ENCODE measurements at places on chromosomes 5 and 9.
A peak's percentile ranks its signal among the peaks of the same experiment; 100 is the strongest.

DNA sequence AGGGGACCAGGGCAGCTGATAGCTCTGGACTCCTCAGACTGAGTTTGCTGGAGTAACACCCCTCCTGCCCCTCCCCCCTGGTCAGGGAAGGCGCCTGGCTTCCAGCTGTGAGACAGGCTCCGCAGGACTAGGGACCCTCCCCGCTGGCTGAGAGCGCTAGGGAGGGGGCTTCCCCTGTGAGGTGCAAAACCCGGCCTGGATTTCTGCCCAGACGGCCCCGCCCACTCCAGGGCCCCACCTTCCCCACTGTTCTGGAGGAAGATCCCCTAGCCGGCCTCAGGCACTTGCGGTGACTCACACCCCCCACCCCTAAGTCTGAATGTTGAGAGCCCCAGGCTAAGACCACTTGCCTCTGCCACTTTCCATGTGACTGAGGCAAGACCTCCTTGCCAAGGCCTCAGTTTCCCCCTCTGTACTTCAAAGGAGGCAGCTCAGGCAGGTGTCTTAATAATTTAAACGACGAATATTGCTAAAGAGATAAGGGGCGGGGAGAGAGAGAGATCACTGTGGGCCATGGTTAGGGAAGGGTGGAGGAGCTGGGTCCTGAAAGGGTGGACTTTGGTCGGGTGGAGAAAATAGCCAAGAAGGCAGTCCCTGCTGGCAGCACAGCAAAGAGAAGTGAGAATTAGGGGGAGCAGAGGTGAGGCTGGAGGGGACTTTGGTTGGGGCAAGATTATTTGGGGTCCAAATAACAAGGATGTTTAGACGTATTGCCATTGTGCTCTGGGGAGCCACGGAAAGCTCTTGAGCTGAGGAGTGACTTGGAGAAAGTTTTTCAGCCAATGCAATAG is 1.0 kb upstream of the DAB2IP start:
- no peak for DNase-seq

GRCh38 chr9:134724912-134725604 is 83.5 kb downstream of the COL5A1 start:
- no peak for DNase-seq

- DNase-seq, result peak; percentile 34
Observed at GRCh38 chr5:36875051-36875789, 1.3 kb upstream of the NIPBL start.

- DNase-seq, result no peak
Observed at GRCh38 chr9:121363622-121363961, 6.5 kb downstream of the STOM start.

DNA sequence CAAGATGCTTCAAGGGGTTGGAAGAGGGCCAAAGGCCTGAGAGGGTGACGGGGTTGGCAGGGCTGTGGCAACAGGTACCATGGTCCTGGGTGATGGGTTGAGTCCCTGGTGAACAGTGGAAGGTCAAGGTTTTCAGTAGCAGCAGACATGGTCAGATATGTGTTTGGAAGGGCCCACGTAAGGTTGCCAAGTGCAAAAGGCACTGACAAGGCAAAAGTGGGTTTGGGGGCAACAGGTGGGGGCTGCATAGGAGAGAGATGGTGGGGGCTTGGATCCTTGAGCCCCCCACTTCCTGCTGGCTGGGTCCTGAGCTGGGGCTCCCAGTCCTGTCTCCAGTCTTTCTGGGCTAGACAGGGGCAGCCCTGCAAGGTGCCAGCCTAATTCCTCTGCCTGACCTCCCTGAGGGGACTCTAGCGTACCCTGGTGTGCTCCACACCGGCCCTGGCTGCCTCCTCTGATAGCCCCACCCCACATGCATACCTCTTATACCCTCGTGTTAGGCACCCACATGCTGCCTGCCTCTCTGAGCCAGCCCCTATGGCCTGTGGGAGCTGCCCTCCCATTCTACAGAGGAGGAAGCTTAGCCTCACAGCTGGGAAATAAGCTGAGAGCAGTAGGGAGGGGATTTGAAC is 20.9 kb upstream of the NSD1 start:
- DNase-seq, result no peak

GRCh38 chr9:91101611-91102168 is 260.0 kb downstream of the AUH start:
- DNase-seq, result no peak

DNA sequence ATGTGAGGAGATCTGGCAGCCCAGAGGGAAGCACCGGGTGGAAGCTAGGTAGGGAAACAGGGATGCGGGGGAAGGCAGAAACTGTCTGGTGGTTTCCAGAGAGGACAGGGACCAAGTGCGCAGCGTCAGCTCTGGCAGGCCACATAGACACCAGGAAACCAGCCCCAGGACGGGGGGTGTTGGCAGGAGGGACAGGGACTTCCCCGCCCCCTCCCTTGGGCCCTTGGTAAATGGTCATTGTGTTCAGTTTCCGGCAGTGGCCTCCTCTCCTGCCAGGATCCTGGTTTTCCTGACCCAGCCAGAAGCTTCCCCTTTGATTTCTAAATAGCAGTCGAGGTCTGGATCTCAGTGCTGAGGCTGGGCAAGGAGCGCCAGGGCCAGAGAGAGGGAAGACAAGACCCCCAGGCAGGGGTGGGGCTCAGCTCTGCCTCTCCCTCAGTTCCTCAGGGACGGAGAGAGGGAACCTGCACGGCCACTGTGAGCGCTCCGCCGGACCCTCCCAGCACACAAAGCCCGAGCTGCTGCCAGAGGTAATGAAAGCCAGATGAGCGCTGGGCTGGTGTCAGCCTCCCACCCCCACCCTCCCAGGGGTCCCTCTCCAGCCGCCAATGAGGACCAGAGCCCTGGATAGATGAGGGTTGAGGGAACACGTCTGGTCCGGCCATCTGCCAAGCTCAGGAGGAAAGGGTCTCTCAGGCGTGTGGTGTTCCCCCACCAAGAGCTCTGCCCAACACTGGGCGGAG is 1.8 kb downstream of the RALGDS start:
- no peak for DNase-seq

GRCh38 chr9:8337834-8338766 is 538.5 kb upstream of the DMAC1 start:
- DNase-seq, result no peak

- DNase-seq, result no peak
Observed at GRCh38 chr5:103211576-103212561, 46.7 kb upstream of the MACIR start.

GRCh38 chr5:10351199-10351905 is 2.1 kb upstream of the MARCHF6 start:
- DNase-seq, result no peak

DNA sequence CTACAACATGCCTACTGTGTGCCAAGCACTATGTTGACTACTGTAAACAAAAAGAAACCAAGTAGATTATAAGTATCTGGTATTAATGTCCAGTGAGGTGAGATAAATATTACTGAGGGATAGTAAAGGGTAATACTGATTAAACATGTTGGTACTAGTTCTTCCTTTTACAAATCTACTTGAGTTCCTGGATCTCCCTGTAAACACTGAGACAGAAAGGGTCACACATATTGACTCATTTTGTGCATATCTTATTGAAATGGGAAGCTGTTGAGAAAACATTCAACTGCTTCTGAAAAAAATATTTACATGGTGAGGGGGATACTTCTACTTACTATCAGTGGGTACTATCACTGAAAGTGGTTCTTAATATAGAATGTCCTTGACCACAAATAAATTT is 24.3 kb downstream of the EFNA5 start:
- DNase-seq, result no peak

GRCh38 chr9:21316032-21316842 is 11.1 kb upstream of the IFNA5 start:
- no peak for DNase-seq

DNA sequence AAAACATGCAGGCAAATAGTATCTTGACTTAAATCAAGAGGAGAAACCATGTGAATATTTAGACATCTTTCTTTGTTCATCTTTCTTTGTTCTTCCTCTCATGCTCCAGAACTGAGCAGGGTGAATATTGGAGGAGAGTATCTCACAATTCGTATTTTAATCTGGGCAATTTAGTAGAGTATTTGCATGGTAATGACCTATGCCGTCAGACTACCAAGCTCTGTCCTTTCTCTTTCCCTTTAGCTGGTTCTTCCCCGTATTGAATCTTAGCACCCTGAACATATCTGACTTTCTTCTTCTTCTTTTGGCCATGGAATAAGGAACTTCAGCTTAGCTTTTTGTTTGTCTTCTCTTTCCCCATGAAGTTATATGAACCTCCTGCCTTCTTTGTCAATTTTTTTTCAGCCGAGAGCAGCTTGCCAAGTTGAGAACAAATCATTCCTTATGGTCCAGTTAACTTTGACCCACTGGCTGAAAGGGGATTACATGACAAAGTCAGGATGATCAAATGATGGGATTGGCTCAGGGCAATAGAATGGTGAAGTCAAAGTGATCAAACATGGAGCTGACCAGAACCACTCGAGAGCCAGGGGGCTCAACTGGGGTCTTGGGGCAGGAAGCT is 95.8 kb downstream of the DAPK1 start:
- no peak for DNase-seq

DNA sequence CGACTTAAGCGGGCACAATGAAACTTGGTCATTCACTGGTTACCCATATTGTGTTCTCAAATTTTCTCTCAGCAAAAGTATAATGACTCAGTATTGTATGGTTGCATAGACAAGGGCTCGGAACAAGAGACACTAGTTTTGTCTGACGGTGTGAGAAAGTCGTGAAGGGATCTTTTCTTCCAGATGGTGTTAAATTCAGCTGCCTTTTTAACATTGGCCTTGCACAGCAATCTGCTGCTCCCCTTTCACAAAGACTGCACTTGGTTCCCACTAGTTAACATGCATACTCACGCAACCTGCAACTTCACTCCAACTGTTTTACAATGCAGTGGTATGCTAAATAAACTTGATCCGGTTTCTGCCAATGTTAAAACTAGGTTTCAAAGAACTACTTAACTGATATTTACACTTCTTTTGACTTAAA is 219.2 kb downstream of the MEF2C start:
- DNase-seq, result no peak

DNA sequence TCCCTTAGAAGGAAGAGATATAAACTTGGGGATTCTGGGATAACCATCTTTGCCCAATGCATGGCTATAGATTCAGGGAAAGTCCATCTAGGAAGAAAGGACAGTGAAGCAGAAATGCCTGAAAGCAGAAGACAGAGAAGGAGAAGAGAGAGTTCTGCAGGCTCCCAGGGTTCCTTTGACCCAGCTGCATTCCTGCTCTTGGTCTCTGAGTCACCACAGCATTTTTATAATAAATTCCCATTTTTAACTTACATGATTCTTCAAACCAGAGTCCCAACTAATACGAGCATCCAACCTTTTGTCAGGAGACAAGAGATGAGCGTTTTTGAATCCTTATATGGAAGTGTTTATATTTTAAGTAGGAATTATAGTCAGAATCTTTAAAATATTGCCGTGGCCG is 12.0 kb upstream of the AOPEP start:
- DNase-seq, result no peak

DNA sequence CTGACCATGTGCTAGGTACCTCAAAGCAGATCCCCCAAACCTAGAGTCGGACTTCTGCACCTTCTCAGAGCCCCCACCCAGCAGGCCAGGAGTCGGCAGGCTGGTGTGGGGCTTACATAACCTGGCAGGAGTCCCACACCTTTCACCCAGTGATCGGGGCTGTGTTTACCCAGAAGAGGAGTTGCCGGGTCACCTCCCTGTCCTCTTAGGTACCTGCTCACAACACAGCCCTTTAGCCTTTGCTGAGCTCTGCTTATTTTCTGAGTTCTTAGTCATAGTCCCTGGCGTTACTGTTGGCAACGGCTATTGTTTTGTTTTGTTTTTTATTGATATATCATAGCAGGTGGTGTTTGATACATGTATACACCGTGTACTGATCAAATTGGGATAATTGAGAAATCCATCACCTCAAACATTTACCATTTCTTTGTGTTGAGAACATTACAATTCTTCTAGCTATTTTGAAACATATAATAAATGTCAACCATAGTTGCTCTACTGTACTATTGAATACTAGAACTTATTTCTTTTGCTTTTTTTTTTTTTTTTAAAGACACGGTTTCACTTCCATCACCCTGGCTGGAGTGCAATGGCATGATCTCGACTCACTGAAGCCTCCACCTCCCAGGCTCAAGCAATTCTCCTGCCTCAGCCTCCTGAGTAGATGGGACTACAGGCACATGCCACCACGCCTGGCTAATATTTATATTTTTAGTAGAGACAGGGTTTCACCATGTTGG is 10.4 kb upstream of the EEIG1 start:
- DNase-seq, result no peak

DNA sequence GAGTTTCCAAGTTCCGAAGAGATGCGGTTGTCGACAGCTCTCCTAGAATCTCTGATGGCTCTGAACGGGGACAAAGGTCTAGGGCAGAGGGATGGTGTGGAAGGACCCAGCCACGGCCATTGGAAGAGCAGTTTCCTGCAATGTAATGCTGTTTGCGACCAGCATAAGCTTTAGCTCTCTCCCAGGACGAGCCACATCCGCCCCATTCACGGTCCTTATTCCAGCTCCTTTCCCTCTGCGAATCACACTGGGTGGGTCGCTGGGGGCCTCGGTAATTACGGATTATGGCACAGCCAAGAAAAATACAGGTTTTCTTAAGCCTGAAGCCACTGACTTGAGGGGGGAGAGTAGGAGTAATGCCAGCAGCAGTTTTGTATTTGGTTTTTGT is 22.7 kb downstream of the ANXA2R start:
- DNase-seq, result no peak

- DNase-seq, result no peak
Observed at GRCh38 chr9:105850852-105851500, 156.6 kb downstream of the TMEM38B start.

- no peak for DNase-seq
Observed at GRCh38 chr9:86413971-86414880, 60.0 kb upstream of the TUT7 start.

DNA sequence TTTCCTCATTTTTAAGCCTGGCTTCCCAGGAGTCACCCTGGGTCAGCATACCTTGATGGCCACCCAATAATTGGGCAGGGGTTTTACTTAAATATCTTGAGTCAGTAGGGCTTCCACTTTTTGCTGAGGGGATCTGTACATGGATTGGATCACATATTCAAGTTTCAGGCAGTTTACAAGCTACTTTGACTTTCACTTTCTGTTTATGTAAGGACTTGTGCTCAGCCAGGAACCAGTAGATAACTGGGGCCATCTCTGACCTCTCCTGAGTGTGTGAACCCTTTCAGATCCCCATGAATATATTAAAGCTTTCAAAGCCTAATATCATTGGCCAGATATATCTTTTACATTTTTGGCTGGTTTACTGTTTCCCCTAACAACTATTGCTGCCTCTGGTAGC is 45.1 kb downstream of the SLCO6A1 start:
- DNase-seq, result no peak

DNA sequence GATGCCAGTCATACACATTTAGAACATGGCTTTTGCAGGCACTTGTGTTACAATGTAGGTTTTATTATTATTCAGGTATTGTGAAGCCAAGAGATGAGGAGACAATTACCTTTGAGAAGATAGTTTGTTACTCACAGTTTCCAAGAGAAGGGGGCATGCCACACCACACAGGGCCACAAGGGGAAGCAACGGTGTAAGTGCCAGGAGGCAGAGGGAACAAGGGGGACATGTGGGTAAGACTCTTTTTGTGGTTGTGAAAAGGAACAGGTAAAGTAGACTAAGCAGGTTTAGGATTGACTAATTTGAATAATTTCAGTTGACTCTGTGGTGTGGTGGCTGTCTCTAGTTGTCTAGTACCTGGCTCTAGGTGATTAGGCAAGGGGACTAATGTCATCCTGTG is 191.2 kb downstream of the TRPM6 start:
- no peak for DNase-seq
